ENCODE measurements at places on chromosomes 6 and 20. TPM values are rescaled to one million over a fixed set of nuclear protein-coding genes. Genes with fewer than 3 reads are reported as not detected.

The SALL4 gene
- total RNA-seq = 20.5 TPM

- H3K4me1 ChIP-seq = no peaks in the 10 kb centered on the region
- DNase-seq = no peak
- H3K36me3 ChIP-seq = no peaks in the 10 kb centered on the region
- H3K27me3 ChIP-seq = no peaks in the 10 kb centered on the region
Observed at GRCh38 chr6:112575309-112575834, 228.2 kb downstream of the RFPL4B start.

GRCh38 chr6:153312634-153313033, 181.6 kb upstream of the RGS17 start:
- no peak for DNase-seq
- H3K4me1 ChIP-seq = no peaks in the 10 kb centered on the region
- H3K27me3 ChIP-seq = peaks cover 14% of the 10 kb centered on the region
- no peak overlapping the region for H3K27ac ChIP-seq
- no peaks in the 10 kb centered on the region for H3K36me3 ChIP-seq

The RALGAPB gene
- 43.5 TPM for total RNA-seq

GRCh38 chr20:1879369-1879768, 15.8 kb upstream of the SIRPA start:
- H3K4me1 ChIP-seq = no peaks in the 10 kb centered on the region
- H3K36me3 ChIP-seq = no peaks in the 10 kb centered on the region
- no peak overlapping the region for H3K27ac ChIP-seq
- peaks cover 11% of the 10 kb centered on the region for H3K27me3 ChIP-seq
- no peak overlapping the region for H3K4me3 ChIP-seq

DNA sequence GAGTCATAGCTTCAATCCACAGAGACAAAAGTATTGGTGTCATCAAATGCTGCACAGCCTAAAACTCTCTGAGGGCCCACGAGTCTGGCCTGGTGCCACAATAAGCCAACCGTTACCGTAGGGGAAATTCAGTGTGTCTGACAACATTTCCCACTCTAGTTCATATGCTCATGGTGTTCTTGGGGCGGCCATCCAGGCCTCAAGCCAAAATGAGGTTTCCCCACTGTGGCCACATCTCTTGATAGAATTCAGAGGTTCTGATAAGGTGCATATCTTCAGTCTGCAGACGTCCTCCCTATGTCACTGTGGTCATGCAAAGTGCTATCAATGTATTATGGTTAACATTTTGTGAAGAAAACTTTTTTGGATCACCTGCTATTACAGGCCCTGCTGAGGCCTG, 627.7 kb downstream of the QKI start:
- no peaks in the 10 kb centered on the region for H3K4me1 ChIP-seq
- no peaks in the 10 kb centered on the region for H3K27me3 ChIP-seq
- no peak for DNase-seq
- H3K4me3 ChIP-seq = no peak overlapping the region
- no peaks in the 10 kb centered on the region for H3K36me3 ChIP-seq
- no peak overlapping the region for H3K27ac ChIP-seq

The TTLL9 gene
- total RNA-seq = 0.67 TPM

GRCh38 chr20:47235853-47236638, 120.5 kb downstream of the ZMYND8 start:
- peak overlapping the region; percentile 50 for H3K27ac ChIP-seq
- H3K4me1 ChIP-seq = peaks cover 8% of the 10 kb centered on the region
- no peaks in the 10 kb centered on the region for H3K27me3 ChIP-seq
- DNase-seq = no peak

The TMEM151B gene
- 0.45 TPM for total RNA-seq

The LAMA2 gene
- total RNA-seq = 56.8 TPM

DNA sequence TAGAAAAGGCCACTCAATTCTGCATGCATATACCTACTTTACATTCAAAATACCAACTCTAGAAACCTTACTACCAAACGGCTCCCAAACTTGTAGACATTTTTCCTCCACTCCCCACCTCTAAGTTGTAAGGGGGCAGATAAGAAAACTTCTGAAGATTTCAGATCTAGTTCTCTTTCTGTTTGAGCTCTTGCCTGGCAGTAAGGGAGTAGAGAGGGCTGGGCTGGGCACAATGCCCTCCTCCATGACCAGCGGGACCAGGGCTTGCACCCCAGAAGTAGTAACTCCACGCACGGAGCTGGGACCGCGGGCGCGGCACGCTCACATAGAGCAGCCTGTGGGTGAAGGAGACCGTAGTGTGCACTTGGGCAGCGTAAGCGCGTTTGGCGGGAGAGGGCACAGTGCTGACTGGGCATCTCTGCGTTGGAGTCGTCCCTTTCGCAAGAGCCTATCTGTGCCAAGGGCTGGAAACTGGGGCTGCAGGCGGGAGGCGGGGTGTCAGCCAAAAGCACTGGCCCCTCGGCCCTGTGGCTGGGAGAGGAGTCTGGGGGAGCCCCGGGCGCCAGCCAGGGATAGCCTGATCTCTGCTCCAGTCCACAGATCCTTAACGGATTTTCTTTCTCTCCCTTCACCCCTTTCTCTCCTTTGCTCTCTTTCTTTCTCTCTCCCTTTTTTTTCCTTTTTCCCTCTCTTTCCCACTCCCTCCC, 32.4 kb downstream of the PHACTR1 start:
- no peaks in the 10 kb centered on the region for H3K36me3 ChIP-seq
- DNase-seq = no peak

The DEFB132 gene
- not detected for total RNA-seq

DNA sequence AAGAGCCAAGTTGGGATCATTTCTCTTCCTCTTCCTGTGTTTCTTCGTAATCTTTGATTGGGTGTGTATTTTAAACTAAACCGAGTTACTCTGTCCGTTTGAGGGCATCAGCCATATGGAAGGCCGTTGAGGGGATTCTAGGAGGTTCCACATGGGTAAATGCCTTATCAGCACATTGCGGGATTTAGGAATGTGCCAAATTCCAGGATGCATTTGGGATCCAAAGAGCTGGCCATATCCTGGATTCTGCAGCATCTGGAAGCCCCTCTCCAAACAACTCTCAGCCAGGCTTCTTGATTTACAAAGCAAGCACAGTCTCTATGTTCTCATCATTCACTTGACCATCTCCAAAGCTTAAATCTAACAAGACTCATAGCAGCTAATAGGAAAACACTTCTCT, 67.6 kb upstream of the RIN2 start:
- no peak overlapping the region for H3K4me3 ChIP-seq
- H3K27me3 ChIP-seq = no peaks in the 10 kb centered on the region

- H3K4me3 ChIP-seq = no peak overlapping the region
- no peaks in the 10 kb centered on the region for H3K36me3 ChIP-seq
- peaks cover 25% of the 10 kb centered on the region for H3K27me3 ChIP-seq
- H3K27ac ChIP-seq = no peak overlapping the region
- no peak for DNase-seq
Observed at GRCh38 chr6:14567842-14568241, 450.3 kb downstream of the CD83 start.

The MRPL2 gene
- 55.5 TPM for total RNA-seq

Measured in mesothelial cell of epicardium (in vitro differentiated cells).